ENCODE measurements at places on chromosomes 1 and 21.

DNA sequence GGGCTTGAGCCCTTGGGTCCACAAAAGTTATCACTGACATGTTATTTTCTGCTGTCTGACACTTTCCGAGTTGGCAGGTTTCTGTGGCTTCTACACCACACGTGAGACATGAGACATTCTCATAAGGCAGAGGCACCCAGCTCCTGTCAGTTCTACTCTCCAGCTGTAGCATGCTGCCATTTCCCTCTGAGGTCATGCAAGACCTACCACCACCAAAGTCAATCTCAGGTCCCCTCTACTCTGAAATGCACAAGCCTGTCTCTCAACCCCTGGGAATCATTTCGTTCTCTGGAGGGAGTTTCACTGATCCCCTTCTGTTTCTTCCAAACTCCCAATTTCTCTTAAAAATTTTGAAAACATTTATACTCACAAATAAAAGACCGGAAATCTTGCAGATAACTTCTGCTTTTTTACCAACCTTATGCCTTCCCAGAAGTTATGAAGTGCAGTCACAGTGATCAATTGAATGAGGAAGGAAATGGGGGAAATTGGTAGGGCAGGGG is 39.5 kb upstream of the CR2 start:
- no peak for DNase-seq

- DNase-seq = no peak
Observed at GRCh38 chr1:150615346-150616201, 13.8 kb downstream of the ENSA start.

DNA sequence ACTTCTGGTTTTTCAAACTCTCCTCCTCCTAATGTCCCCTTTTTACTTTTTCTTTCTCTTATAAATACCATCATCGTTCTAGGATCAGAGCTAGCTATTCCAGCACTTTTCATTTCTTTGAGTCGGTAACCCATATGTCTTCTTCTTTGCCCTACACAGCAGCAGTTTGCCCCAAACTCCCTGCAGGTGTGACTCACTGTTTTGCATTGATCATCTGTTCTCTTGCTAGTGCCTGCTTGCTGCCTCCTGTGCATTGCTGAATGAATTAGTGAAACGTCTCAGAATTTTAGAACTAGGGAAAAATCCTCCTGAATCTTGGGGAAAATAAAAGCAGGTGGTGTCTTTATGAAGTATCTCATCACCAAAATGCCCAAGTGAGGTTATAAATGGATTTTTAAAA is 21.7 kb downstream of the KCNK2 start:
- no peak for DNase-seq

- DNase-seq = no peak
Observed at GRCh38 chr1:158295791-158296190, 6.1 kb downstream of the CD1C start.

- DNase-seq = no peak
Observed at GRCh38 chr1:42279055-42279454, 56.0 kb downstream of the FOXJ3 start.

DNA sequence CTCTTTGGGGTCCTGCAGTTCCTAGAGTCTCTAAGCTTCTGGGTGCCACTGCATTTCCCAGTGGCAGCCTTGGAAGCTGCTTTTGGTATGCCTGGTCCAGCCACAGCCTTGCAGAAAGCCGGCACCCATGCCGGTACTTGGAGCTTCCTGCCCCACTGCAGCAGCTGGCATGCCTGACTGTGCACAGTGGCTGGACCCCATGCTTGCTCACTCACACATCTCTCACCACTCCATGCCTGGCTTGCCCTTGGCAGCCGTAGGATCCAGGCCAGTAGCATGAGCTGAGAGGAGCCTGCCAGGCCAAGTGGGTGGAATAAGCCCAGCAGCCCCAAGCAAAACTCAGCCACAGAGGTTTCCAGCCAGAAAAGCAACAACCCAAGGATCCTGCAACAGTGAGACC is 20.3 kb upstream of the FNBP1L start:
- DNase-seq = no peak

All from NCI-H2107 (cell line).